ENCODE measurements at places on chromosomes 5 and 9. TPM values are rescaled to one million over a fixed set of nuclear protein-coding genes. Genes with fewer than 3 reads are reported as not detected.

GHR gene
- total RNA-seq = 13.4 TPM

PRR16 gene
- 5.2 TPM for total RNA-seq

ISCA1 gene
- total RNA-seq = 49.3 TPM

GDF9 gene
- total RNA-seq = 1.7 TPM

ARHGEF39 gene
- total RNA-seq = 1.0 TPM

WHRN gene
- total RNA-seq = 4.2 TPM

PCDHGC4 gene
- total RNA-seq = 7.9 TPM

SEMA6A gene
- 47.2 TPM for total RNA-seq

PCDHA9 gene
- total RNA-seq = 0.10 TPM

HNRNPH1 gene
- total RNA-seq = 726 TPM

YTHDC2 gene
- total RNA-seq = 44.0 TPM

PIP5K1B gene
- 4.5 TPM for total RNA-seq

ACOT12 gene
- not detected for total RNA-seq

PTPA gene
- total RNA-seq = 92.3 TPM

CCL27 gene
- total RNA-seq = not detected
